ENCODE measurements at places on chromosomes 2 and 18.

- DNase-seq, result no peak
Observed at GRCh38 chr2:184201246-184201645, 397.1 kb upstream of the ZNF804A start.

DNA sequence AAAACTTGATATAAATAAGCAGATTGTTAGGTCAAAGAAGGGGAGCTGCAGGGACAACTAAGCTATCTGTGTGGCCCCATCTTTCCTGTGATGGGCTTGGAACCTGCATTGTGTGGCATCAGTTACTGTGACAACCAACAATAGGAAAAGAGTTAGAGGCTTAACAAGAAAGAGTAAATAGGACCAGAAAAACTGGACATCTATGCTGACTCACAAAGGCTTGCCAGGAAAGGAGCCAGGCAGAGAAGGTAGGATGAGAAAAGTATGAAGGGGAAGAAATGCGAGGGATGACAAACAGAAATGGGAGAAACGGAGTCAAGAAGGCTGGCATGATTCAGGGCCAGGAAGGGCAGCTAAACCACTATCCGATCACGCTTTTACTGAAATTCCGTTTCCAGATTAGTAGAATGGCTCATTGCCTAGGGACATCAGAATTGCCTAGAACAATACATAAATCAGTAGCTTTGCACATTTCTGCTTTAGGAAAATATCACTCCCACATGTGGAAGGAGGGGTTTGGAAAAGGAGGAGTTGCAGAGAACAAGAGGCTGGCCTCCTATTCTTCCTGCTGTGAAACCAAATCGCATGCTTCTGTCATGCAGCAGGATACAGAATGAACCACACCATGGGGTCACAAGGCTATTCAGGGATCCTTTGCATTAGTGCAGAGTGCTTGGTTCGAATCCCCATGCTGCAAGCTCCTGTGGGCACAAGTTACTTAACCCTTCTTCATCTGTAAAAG, 7.3 kb downstream of the PLA2R1 start:
- DNase-seq, result peak; percentile 63

- no peak for DNase-seq
Observed at GRCh38 chr2:133484784-133485183, 83.5 kb downstream of the NCKAP5 start.

GRCh38 chr2:85887566-85888019, 1.2 kb downstream of the ST3GAL5 start:
- DNase-seq, result peak; percentile 36

GRCh38 chr2:237236188-237236587, 150.5 kb downstream of the COPS8 start:
- DNase-seq, result no peak

DNA sequence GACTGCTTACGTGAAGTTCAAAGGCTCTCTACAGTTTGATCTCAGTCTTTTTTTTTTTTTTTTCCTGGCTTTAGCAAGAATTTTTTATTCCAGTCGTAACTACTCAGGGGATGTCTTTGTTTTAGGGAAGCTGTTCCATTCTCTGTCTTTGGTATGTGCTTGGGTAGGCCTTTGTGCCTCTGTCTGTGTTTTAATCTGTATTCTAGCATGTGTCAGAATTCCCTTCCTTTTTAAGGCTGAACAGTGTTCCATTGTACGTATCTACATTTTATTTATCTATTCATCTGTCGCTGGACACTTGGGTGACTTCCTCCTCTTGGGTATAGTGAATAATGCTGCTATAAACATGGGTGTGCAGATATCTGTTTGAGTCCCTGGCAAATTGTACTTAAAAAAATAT, 42.6 kb downstream of the MYO1B start:
- no peak for DNase-seq

DNA sequence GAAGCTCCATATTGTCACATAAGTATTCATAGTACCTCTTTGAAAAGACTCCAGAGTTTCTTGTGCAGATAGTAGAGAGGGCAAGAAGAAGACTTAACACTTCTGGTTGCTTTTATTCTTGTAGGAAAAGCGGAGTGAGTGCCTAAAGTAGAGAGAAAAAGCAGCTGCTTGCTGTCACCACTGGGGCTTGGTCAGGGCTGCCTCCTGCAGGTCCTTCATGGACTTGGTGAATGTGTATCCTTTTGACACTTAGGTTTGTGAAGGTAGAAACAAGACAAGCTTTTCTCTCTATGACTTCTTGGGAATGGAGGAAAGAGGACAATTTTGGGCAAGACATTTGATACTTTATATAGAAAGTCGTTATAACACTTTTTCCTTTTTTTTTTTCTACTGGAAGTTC, 312.8 kb upstream of the FANCL start:
- no peak for DNase-seq

DNA sequence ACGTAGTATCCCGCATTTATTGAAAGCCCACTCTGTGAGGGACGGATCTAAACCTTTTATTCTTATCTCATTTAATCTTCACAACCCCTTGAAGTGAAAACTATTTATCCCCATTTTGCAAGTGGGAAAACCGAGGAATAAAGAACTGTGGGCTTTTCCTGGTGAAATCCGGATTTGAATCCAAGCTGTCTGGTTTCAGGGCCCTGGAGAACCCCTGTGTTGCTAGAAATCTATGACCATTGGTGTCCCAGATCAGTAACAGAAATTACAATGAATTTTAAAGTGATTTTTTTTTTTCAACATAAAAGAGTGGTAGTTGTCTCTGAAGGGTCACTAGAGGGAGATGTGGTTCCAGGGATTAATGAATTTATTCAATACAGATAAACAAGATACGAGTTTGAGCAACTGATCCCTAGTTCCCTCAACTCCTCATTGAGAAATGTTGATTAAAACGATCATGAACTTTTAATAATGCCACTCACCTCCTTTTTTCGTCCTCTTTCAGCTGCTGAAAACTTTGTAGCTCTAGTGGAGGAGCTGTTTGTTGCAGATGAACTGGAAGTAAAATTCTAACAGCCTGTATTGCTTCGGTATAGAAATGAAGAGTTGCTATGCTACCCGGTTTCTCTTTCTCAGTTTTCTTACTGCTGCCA, 940 bp downstream of the XRCC5 start:
- peak; percentile 59 for DNase-seq

DNA sequence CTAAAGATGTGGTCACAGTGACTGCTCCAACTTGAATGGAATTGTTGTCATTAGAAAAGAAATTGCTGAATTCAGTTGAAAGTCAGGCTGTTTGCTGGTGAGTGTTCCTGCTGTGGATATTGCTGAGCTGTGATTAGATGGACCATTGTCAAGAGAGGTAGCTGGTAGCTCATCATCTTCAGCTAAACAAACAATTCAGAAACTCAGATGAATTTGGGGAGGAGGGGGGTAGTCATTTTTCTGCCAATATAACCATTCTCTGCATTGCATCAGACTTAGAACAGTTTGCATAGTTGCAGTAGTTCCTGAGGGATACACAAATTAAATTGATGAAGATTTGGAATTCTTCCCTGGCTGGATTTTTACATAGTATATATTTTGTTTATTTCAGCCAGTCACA, 108.3 kb downstream of the MTCL1 start:
- peak; percentile 92 for DNase-seq

GRCh38 chr18:78431606-78432005, 548.0 kb upstream of the SALL3 start:
- DNase-seq, result no peak

GRCh38 chr2:191155608-191156071, 4.8 kb upstream of the STAT4 start:
- DNase-seq, result peak; percentile 59

GRCh38 chr2:195657634-195658540, 861 bp downstream of the SLC39A10 start:
- peak; percentile 79 for DNase-seq
